ENCODE measurements at places on chromosomes 6 and 20.

- DNase-seq = no peak
These were observed 22.6 kb downstream of the KCNK15 start for GRCh38 chr20:44768256-44768655.

GRCh38 chr6:27471365-27472115 is 1.4 kb downstream of the ZNF184 start:
- no peak for DNase-seq

GRCh38 chr20:20084296-20084752 is 32.0 kb downstream of the CFAP61 start:
- no peak for DNase-seq

GRCh38 chr6:96194675-96195074 is 178.9 kb downstream of the FUT9 start:
- no peak for DNase-seq

DNA sequence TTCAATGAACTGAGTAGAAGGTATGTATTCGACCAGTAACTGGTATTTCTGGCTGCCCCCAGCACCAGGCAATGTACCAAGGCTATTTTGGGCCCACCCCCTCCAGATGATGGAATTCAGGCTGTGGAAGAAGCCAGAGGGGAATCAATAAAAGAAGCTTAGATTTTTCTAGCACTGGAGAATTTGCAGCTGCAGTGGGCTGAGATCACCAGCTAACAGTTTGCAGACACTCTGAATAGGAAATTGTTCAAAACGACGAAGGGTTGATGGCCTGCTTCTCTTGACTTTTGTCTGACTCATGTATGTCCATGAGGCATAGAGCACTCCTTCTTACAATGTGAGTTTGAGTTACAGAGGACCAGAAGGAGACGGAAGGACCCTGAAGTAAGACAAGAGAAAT is 32.4 kb upstream of the FBXO9 start:
- DNase-seq = no peak

- no peak for DNase-seq
These were observed 139.3 kb upstream of the FOXA2 start for GRCh38 chr20:22723659-22724058.

- no peak for DNase-seq
These were observed 33.8 kb upstream of the SCRT2 start for GRCh38 chr20:709423-709822.
